ENCODE measurements at places on chromosomes 12 and 14.

DNA sequence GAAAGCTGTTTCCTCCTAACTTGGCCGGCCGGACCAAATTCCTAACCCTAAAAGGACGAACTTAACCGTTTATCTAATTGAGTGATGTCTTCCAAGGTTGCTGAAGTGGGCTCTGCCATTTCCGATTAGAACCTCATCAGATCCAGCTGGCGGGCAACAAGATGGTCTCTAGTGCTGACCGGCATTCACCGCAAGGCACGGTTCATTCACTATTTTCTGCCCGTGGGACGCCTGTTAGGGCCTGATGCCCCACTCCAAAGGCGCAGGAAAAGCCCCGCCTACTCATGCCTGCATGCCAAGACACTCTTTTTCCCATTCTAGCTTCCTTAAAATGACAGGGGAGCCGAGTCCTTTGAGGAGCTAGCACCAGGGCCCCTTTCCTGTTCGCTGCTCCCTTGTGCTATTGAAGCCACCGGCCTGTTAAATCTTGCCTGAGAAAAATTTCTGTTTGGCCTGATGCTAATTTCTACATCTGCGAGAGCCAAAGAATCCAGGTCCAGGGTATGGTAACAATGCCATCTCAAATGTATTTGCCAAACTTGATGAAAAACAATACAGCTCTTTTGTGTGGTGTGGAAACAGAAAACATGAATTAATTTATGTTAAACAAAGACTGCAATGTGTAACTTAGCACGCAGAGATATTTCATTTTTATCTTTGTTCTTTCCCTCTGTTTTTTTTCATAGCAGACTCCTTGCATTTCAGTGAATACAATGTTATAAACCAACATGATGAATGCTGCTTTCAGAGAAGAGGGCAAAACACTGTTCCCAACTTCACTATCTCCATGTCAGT is 1071.2 kb upstream of the USP15 start:
- no peak for DNase-seq

DNA sequence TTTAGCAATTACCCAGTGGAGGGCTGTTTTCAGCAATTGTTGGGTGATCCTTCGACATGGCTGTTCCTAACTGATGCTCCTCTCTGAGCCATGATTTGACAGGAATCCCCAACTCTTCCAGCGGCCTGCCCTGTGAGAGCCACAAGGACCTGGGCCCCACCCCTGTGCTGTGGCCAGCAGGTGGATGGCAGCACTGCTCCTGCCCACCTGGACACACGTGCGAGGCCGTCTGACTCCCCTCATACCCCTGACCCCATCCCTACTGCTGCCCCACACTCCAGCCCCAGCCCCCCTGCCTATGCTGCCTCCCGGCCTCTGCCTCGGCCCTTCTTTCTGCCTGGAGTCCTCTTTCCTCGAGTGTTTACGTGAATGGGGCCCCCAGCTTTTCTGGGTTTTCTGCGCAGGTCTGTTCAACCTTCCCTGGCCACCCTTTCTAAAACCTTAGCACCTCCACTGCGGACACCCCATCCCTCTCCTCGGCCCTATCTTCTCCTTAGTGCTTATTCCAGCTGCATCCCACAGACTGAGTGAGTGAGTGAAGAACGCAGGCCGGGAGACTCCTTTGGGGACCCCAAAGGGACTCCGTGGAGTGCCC is 111.4 kb downstream of the DICER1 start:
- DNase-seq: no peak

DNA sequence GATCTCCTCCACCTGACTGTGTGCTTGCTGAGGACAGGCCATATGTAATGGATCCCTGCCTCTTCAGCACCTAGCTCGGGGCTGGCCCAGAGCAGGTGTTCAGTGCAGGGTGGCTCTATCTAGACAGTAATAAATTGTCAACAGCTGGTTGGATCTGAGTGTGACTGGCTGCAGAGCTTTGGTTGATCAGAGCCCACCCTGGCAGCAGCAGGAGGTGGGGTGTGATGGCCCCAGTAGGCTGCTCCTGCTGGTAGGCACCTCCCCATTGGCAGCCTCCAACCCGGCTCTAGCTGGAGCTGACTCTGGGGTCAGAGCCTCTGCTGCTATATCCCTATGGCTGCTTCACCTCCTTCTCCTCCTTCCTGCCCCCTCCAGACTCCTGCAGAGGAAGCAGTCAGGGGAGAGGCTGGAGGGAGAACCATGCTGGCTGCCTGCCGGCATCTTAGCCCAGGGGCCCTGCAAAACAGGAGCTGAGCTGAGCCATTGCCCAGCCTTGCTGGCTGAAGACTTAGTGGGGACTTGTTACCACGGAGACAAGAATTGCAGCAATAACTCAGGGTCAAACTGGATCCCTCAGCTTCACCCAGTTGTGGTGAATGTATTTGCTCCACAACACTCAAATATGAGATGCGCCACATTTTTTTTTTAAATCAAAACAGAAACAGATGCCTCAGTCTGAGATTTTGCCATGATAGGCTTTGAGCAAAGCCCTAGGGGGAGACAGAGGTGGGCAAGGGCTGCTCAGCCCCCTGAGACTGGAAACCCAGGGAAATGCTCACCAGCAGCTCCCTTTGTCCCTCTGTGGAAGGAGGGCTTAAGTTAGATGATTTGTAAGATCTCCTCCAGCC is 22.2 kb downstream of the TMEM63C start:
- DNase-seq: no peak

- no peak for DNase-seq
Measured at GRCh38 chr12:110818511-110818910, 28.3 kb upstream of the CCDC63 start.

GRCh38 chr14:42877716-42878115 is 1271.0 kb downstream of the LRFN5 start:
- DNase-seq: no peak

- DNase-seq: no peak
Measured at GRCh38 chr14:95025941-95026340, 131.4 kb downstream of the DICER1 start.

GRCh38 chr12:27344246-27344645 is 11.6 kb downstream of the BMAL2 start:
- no peak for DNase-seq

DNA sequence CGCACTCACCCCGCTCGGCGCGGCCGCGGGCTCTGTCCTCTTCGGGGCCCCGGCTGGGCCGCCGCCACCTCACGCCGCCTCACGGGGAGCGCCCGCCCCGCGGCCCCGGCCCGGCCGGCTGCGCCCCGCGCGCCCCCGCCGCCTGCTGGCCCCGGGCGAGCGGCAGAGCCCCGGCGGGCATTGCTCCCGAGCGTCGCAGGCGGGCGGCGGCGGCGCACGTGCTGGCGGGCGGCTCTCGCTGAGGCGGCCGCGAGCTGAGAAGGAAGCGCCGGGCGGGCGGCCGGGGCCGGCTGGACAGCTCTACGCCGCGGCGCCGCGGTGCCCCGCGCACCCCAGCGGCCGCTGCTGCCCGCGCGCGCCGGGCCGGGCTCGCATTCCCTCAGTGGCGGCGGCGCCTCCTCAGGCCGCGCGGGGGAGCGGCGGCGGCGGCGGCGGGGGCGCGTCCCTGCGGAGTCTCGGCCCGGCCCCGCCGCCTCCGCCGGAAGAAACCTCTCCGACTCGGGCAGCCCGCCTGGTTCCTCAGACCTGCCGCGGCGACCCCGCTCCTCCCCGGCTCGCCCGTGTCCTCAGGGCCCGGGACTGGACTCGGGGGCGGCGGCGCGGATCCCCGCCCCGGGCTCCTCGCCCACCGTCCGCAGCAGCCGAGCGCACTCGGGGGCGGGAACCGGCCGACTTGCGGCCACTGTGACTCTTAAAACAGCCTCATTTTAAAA is at the start of gene PITPNM2:
Gene PITPNM2 (minus strand): TSS at position 347 of the 713 bp plus-strand sequence. CDS start 116,500 bp downstream, outside the sequence.
- DNase-seq: peak; percentile 66

DNA sequence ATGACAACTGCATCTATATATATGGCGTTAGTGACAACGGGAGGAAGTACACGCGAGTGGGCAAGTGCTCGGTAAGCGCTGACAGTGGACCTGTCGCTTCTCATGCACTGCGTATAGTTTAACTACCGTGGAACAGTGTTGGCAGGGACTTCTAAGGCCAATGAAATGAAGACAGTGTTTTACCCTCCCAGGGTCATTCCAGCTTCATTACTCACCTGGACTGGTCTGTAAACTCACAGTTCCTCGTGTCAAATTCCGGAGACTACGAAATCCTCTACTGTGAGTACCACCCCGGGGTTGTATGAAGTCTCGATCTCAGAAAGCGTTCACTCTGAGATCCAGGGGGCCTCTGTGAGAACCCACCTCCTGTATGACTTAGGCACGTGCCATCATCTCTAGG is 129.2 kb upstream of the EVL start:
- no peak for DNase-seq

DNA sequence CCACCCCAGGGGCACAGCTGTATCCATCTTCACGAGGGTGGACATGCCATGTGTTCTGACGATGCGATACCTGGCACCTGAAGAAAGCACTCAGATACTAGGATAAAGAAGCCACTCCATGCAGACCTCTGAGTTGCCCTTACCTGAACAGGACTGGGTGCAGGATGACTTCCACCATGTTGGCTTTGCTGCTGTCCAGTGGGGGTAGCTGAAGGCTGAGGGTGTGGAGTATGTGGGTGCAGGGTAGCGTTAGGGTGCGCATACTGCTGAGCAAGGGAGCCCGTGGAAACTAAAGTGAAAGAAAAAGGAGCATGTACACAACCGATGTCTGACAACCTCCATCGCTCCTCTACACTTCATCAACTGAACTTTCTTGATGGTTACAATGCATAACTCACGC is 51.3 kb downstream of the SH2B3 start:
- no peak for DNase-seq

GRCh38 chr12:40393026-40393425 is 168.2 kb downstream of the LRRK2 start:
- DNase-seq: no peak

- DNase-seq: no peak
Measured at GRCh38 chr12:67388331-67389138, 119.4 kb downstream of the CAND1 start.

DNA sequence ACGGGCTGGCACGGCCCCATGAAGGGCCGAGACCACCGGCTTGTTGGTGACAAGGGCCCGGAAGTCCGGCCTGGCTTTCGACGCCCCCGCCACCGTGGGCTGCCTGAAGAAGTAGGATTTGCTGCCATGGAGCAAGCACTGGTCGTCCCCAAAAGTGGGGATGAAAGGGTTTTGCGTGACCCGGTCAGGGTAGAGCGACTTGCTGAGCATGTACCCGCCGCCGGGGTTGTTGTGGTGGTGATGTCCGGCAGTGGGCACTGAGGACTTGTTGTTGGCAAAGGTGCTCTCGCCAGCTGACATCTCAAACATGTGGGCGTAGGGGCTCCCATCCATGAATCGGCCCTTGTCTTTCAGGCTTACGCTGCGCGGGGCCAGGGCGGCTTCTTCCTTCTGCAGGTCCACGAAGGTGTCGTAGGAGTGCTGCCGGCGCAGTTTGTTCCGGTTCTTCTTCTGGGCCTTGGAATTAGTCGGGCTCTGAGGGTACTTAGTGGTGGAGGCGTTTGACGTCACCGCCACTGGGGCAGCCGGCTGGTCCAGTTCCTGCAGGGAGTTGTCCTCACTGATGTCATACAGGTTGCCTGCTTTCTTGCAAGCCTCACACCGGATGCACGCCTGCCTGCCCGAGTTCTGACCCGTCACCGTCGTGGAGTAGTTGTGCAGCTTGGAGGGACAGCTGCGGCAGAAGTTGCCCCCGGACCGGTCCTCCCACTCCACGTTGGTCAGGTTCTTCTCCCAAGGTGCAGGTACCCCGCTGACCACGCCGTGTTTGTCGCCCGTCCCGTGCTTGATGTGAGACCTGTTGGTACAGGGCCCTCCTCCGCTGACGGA is 366.6 kb downstream of the EMP1 start:
- no peak for DNase-seq

DNA sequence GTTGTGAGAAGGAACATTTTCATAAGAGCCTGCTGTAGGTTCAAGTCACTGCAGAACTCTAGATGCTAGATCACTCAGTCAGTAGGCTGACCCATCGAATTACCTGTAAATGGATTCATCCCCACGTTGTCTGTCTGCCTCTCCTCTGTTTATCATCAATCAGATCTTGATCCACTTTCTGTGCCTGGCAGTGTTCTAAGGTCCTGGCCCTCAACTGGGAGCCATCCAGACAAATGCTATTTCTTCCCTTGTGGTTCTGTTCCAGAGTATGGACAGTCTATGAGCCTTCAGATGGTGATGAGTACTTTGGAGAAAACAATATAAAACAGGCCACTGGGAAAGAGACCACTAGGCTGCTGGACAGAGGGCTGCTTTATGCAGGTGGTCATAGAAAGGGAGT is 699.4 kb upstream of the TMEM132C start:
- DNase-seq: no peak

DNA sequence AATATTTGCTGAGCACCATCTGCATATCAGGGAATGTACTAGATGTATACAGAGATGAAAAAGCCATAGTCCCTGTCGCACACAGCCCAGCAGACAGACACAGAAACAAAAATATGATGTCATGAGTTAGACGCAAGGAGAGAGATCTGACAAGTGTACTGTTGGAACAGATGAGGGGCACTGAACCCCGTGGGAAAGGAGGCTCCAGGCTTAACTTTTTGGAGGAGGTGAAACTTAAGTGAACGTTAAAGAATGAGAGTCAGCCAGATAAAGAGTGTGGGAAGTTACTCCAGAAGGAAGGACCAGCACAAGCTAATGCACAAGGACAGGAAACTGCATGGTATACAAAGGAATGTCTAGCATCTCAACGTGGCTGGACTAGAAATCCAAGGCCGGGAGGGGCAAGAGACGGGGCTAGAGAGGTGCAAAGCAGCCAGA is 2.5 kb upstream of the ACTN1 start:
- DNase-seq: no peak

DNA sequence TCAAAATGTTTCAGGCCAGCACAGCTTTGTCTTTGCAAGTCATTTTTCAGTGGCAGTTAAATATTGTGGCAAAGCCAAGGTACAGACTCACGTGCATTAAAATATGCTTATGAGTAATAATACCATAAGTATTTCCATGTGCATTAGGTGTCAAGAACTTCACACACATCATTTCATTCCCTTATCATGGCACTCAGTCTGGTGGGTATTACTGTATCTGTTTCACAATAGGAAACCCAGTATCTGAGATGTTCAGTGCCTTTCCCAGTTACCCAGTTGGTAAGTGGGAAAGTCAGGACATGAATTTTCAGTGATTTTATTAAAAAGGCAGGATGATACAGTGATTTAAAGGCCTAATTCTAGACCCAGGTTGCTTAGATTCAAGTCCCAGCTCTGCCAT is 52.9 kb downstream of the IFNG start:
- no peak for DNase-seq

GRCh38 chr14:78836777-78837176 is 666.6 kb downstream of the NRXN3 start:
- no peak for DNase-seq

DNA sequence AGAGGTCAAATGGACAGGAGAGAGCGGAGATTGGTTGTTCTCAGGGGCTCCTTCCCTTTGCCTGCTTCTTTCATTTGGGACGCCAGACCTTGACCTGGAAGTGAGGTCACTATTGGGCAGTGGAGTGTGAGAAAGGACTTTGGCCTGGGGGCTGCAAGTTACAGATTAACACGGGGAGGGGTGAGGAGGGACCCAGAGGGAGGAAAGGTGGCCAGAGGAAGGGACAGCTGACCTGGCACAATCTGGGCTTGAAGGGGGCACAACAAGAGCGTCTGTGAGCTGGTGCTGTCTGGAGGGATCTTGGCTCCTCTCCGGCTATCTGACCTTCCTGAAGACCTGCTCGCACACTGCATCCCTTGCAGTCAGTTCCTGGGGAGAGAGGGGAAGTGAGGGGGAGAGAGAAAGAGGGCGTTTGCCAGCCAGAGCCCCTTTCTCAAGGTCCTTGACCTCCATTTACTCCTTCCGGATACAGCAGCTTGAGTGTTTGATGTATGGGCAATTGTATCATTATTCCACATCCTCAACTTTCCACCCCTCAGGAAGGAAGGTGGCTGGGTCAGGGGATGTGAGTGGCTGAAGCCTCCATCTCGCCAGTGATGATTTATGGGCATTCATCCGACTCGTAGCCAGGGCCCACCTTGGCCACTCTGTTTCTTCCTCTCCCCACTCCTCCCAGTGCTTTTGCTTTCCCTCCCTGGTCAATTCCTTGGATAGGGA is 4.7 kb downstream of the RBP5 start:
- DNase-seq: no peak
